ENCODE measurements at places on chromosomes 12 and 14.

- DNase-seq, result no peak
Measured at GRCh38 chr12:52925717-52926595, 21.1 kb upstream of the KRT8 start.

DNA sequence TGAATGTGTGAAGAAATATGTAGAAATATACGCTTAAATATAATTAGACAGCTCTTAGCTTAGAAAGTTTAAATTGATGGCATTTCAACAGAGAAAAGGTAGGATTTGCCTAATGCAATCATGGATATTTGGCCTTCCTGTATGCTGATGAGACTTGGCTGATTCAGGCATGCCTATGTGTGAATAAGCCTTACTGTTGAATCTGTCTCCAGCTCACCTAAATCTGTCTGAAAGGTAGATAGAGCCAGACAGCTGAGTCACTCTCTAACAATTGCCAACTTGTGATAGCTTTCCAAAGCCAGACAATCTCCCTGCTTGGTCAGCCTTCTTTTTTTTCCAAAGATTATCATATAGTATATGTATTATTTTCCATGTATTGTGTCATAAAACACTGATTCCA lies 92.8 kb upstream of the FLRT2 start:
- DNase-seq, result no peak

GRCh38 chr14:77647853-77648252 lies 31.4 kb upstream of the SPTLC2 start:
- DNase-seq, result no peak

DNA sequence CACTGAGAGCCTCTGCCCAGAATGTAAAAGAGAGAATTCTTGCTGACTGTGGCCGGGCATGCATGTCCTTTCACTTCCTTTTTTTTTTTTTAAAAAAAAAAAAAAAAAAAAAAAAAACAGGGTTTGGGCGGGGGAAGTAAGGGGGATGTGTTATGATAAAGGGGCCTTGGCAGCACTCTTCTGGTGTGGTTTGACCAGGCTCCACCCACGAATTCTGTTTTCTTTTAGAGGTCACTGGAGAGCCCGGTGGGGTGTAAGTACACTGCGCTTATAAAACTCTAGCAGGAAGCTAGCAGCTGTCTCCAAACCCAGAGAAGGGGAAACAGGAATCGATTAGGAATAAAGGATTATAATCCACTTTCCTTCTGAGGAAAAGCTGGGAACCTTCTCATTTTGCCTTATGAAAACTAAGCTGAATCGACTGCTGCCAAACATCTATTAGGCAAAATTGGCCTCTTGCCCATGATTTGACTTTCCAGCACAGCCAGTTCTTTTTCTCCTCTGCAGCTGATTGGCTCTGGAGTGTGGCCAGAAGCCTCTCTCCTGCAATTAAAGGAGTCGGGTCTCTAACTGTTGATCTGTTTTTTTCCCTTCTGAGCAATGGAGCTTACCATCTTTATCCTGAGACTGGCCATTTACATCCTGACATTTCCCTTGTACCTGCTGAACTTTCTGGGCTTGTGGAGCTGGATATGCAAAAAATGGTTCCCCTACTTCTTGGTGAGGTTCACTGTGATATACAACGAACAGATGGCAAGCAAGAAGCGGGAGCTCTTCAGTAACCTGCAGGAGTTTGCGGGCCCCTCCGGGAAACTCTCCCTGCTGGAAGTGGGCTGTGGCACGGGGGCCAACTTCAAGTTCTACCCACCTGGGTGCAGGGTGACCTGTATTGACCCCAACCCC lies 27.7 kb upstream of the HIGD1C start:
- DNase-seq, result peak; percentile 6

DNA sequence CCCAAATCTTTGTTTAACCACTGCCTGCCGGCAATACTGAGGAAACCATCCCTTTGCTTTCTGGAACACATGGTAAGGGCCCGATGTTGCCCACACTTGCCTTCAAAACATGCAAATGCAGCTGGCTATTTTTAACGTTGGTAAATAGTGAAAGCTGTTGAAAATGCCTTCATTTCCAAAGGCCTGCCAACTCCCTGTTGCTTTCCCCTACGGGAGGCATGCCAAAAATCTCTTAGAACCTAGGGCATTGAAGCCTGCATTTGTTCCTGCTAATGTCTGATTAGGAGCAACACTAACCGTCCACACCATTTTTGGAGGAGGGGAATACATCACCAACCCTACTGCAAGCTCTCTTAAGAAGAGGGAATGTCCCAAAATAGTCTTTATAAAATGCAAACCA lies 152.6 kb upstream of the NOS1 start:
- DNase-seq, result no peak
